Caco-2 (cell line): ENCODE measurements at places on chromosomes 3 and 15.

- peak; percentile 89 for DNase-seq
Observed at GRCh38 chr3:124584552-124585391, 145.5 kb upstream of the UMPS start.

DNA sequence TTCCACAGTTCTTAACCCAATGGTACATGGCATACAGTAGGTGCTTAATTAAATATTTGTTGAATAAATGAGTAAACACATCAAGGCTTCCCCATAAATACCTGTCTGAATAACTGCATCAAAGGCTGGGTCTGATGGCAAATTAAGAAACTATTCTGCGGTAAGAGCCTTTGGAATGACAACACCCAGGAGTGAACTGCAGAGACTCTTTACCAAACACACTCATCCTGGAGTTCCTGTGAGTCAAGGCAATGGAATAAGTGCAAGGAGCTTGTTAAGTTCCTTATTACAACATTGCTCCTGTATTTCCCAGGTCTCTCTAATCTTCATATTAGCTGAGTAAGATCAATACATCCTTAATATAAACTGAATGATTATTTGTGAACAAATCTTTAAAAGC is 119.9 kb upstream of the STT3B start:
- no peak for DNase-seq

GRCh38 chr3:73143821-73144237 is 82.4 kb downstream of the EBLN2 start:
- no peak for DNase-seq

DNA sequence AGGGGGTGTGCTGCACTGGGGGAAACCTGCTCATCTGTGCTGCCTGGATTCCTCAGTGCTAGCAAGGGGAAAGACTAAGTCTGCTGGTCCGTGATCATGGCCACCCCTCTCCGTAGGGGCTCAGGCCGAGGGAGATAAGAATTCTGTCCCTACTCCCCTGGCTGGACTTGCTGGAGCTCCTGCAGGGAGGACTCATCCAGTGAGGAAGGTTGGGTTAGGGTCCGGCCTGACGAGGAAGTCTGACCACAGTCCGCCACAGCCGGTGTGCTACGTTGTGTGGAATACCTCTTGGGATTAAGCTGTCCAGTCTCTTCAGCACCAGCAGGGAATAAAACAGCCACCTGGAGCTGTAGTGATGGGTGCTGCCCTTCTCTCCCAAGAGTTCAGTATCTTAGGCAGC is 1309.1 kb upstream of the CADM2 start:
- no peak for DNase-seq

GRCh38 chr3:60631509-60631908 is 619.7 kb downstream of the FHIT start:
- no peak for DNase-seq

DNA sequence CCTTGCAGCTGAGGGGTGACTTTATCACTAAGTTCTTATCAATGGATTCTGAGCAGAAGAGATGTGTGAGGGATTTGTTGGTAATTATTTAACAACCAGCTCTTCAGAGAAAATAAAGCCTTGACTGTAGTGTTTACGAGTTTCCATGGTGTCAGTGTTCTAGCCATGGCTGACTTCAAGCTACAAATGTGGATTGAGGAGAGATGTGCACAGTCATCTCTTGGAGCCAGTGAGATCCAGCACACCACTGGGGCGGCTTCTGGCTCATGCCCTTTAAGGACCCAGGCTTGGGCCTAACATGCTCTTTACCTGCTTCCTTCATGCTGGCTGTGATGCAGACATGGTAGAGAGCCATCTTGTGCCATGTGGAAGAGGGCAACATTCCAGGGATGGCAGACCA is 145.6 kb upstream of the MRPS22 start:
- no peak for DNase-seq
